ENCODE measurements at places on chromosomes 11 and 22.

DNA sequence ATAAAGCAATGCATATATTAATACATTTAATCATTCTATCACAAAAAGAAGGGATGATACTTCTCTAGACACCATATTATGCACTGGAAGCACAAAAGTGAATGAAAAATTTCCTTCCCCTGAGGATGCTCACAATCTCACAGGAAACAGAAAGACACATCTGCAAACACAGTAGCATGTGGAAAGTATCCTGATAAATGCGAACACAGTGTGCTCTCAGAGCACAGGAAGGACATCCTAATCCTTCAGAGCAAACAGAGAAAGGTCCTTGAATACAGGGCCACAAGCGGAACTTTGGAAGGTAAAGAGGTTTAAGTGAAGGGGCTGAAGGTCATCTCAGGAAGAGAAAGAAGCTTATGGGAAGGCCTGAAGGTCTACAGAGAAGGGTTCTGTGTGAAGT is 524.6 kb upstream of the LRRC4C start:
- no peak for DNase-seq

DNA sequence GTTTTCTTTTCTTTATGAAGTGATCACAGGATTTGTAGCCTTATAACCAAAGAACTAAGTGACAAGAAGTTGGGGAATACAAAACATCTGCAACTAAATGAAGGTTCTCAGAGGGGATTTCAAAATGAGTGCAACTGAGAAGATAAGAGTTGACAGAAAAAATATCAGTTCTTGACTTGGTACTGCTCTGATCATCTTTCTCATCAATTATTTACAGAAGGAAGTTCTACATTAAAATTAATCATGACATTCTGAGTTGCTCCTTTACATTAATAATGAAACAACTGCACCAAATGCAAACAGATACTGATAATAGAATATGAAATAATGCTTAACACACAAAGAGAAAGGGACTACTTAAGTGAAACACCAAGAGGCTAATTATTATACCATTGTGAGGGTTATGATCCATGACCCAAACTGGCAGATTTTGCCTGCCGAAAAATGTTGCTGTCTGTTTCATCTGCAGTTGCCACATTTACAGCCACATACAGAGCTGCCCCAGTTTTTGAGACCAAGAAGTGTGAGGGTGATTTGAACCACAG is 561.9 kb upstream of the ANO5 start:
- DNase-seq, result no peak

DNA sequence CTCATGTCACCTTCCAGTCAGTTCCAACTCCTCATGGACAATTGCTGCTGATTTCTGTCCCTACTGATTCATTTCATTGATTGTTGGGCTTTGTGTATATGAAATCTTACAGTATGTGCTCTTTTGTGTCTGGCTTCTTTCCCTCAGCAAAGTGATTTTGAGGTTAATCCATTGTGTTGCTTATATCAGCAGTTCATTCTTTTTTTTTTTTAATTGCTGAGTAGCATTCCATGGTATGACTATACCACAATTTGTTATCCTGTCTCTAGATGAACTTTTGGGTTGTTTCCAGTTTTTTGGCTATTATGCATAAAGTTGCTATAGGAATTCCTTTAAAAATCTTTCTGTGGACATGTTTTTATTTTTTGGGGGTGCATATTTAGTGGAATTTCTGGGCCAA is 59.9 kb downstream of the NXPE1 start:
- DNase-seq, result no peak

DNA sequence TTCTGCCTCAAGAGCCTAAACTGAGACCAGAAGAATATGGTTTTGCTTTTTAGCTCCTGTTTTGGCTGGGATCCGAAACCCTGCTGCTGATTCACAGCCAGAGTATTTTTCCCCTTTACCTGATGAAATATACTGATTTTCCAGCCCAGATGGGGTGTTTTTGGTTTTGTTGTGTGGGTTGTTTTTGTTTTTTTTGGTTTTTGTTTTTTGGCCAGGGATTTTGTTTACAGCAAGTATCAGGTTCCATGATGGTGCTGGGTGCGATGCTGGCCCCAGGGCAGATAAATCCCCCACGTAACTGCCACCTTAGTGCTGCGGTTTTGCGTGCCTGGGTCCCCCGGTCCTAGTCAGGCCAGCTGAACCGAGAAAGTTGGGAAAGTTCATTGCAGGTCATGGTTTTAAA is 103.7 kb downstream of the ZBTB16 start:
- no peak for DNase-seq

- no peak for DNase-seq
Observed at GRCh38 chr11:14118072-14118471, 155.5 kb downstream of the SPON1 start.

DNA sequence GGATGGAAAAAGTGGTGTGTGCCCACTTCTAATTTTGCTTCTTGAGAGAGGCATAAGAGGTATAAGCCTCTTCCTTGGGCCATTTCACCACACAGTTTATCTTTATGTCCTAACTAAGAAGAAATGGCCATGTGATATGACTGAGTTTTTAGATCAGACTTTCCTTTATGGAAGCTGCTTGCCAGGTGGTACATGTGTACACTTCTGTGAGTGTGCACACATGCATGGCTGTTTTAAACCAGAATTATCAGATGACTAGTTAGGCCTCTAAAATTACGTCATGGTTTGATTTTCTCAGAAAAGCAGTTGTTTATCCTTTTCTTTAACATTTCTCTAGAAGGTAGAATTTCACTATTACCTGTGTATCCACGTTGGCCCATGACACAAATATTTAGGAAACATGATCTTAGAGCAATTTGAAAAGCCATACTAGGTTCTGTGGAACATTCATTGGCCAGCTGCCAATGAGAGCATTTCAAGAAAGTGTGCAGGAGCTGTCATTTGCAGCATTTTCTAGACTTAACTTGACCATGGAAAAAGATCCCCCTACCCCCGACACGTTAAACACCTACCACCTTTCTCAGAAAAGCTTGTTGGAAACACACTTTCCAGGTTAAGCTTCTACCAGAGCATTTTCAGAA is 109.2 kb upstream of the GAL start:
- no peak for DNase-seq

GRCh38 chr11:75520688-75521087 is 5.1 kb downstream of the GDPD5 start:
- no peak for DNase-seq
